ENCODE measurements at places on chromosomes 7 and 10.

DNA sequence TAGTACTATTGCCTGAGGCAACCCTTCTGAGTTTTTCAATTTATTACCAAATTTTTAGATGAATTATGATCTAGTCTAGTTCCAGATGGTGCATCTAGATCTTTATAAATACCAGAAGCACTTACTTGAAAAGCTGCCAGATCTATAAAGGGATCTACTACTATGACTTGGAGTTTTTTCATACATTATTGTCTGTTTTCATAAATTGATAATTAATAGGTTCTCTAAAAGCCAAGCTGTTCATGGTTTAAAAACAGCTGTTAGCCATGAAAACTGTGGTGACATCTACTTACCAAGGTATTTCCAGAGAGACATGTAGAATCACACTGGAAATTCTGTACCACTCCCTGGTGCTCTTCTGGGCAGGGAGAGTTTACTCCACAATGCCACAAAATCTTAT, 786.5 kb upstream of the C7orf33 start:
- DNase-seq, result no peak

DNA sequence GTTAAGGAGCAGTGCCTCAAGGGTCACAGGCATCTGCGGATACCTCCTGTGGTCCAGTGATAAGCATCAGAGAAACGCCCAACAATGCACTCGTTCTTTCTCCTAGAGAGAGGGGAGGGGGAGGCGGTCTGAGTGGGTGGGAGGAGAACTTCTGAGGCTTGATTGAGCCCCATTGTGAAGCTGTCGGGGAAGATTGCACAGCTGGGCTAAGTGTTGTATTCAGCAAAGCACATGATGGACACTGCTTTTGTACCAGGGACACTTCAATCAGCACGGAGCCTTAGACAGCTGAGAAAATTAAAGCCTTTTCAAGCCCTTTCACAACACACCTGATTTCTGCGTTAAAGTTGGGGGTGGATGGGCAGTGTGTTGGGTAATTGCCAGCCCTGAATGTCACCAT, 230.3 kb upstream of the GHITM start:
- DNase-seq, result no peak

DNA sequence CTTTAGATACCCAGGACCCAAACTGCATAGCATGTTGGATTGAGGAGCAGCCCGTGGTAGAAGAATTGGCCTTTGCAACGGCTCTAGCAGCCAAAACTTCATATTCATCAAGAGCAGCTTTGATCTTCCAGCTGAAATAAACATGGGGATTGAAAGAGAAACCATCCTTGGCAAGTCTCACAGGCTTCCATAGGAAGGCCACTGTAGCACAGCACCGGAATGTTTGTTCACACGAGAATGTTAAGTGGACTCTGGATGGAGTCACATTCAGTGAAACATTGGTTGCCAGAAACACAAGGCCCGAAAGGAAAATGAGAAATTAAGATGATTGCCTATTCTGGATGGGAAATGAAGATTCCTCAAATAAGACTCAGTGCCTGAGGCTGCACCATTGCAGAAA, 97.4 kb downstream of the RAB18 start:
- DNase-seq, result no peak

DNA sequence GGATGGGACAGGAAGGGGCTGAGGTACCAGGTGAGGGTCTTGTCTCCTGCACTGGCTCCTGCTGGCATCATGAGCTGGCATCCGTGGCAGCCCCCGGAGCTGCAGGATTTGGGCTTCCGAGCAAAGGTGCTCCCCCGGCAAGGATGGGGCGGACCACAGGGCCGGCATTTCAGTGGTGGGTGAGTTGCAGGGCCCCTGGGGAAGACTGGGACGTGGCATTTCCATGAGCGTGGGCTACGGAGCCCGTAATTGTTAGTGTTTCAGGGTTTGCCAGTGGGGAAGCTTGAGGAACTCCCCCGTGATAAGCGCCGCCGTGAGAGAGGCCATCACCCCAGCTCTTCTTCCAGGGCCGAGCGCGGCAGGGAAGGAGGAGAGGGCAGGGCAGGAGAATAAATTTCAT, 235.6 kb downstream of the MGMT start:
- no peak for DNase-seq

DNA sequence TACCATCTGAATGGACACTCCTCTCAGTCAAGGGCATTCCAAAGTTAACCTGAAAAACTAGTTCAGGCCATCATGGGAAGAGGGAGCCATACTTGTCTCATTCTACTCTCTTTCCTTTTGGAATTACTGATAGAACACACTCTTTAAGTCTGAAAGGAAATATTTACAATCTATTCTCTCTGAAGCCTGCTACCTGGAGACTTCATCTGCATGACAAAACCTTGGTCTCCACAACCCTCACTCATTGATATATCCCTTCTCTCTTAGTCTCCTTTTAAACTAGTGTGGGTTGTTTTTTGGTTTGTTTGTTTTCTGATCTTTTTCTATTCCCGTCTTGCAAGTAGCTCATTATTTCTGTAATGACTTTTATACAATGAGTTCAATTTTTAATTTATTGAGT, 169.5 kb downstream of the C1GALT1 start:
- no peak for DNase-seq

DNA sequence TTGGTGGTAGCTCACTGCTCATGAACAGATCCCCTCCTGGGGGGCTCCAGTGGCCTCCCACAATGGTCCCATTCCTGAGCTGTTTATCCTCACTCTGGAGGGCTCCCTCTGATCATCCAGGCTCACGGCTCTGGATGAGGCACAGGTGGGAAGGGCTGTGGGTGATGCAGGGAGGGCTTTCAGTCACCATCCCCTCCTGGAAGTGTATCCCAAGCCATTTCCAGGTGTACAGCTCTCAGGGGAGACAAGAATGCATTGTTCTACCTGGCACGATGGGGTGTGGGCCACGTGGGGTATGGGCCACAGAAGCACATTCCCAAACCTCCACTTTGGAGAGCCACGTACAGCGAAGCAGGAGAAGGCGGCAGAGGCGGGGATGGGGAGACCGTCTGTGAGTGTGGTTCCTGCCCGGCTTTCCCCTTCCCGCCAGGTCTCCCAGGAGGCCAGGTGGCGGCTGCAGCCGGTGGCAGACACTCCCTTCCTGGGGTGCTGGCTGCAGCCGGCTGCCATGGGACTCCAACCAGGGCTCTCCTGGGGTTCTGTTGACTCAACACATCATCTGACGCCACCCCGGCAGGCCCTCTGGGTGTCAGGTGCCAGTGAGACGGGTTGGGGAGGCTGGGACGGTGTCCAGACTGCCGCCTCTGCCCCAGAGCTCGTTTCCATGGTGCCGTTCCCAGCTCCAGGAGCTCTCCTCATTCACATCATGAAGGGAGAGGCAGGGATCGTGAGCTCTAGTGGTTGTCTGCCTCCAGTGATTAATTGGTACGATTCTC, 169.7 kb upstream of the RHEB start:
- DNase-seq, result no peak

- DNase-seq, result peak; percentile 93
Measured at GRCh38 chr10:68871731-68872342, 29.3 kb upstream of the DDX50 start.
